Hypothalamus (tissue), 51 donors: ENCODE measurements at places on chromosomes 3 and 15.

- no peak for DNase-seq
Measured at GRCh38 chr3:16402451-16402850, 111.0 kb downstream of the RFTN1 start.

- no peak for DNase-seq
Measured at GRCh38 chr3:175111036-175111435, 251.9 kb downstream of the NAALADL2 start.

DNA sequence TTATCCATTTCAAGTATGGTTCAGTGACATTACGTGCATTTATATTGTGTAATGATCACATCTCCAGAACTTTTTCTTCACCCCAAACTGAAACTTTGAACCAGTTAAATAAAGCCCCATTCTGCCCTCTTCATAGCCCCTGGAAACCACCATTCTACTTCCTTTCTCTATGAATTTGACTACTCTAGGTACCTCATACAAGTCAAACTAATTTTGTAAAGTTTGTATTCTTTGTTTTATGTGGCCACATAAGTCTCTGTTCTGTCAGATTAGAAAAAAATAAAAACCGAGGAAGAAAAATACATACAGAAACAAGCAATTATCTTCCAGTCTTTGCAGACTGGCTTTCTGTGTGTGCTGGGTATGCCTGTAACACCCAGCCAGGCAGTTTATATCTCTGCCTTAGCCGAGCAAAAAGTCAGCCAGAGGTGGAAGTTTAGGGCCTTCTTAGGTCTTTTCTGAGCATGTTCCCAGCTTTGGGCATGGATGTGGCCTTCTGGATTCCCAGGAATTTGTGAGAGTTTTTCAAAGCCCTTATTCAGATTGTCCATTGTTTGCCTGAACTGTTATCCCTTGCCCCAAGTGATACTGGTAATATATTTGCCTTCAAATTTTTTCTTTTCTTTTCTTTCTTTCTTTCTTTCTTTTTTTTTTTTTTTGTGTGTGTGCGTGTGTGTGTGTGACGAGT, 6.0 kb upstream of the GRAMD1C start:
- no peak for DNase-seq

GRCh38 chr3:64625381-64625780, 62.4 kb downstream of the ADAMTS9 start:
- DNase-seq = no peak

DNA sequence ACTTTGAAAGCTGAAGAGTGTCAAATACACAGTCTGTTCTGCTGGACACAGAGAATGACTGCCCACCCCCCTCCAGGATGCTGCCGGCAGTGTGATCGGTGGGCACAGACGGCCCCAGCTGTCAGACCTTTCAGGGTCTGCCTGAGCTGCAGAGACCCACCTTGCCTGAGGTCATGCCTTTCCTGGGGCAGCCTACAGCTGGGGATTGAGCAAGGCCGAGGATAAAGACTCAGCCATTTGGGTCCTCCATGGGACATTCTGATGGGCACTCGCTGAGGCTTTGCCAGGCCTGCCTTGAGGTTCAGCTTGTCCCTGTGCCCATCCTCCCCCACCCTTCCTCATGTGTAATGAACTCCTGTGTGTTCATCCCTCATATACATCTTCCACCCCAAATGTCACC, 102.3 kb upstream of the SMAD3 start:
- DNase-seq = no peak

DNA sequence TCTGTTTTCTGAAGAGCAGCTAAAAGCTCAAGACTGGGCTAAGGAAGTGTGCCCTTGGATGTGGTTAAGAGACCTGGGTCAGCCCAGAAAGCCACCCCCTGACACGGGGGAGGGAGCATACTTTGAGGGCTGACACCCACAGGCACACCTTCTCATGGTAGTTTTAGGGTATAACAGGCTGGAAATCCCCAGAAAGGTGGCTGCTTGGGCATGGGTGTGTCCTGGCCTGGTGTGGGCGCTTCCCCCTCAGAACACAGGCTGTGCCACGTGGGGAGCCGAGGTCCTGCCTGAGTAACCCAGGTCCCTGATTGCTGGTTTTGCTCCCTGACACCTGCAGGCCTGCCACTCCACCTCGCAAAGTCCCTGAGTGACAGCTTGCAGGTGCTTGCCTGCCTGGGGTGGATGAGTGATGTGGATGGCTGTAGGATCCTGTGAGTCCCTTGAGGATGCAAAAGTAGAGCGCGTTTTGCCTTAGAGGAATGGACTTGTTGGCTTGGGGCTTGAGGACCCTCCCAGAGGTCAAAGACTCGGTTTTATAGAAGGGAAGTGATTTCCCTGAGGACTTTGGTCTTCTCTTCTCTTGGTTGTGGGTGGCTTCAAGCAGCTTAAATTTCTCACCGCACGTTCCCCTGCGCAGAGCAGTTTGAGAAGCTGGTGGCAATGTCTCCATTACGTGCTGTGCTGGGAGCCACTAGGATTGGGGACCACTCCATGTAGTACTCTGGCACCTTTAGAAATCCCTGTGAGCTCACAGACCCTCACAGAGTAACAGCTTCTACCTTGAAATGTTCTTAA, 94.4 kb downstream of the DNASE1L3 start:
- DNase-seq = no peak

DNA sequence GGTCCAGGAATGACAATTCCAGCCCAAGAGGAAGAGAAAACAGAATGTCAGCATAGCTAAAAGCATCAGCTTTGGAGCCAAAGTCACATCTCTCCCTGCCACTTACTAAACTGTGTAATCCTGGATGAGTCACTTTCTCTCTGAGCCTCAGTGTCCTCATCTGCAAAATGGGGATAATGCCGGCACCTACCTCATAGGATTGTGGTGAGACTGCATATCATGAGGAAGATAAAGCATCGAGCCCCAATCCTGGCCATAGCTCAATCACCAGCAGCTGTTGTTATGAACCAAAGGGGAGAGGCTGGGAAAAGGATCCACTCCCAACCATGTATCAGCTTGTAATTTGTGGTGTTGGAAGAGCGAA, 9.1 kb downstream of the SLC6A1 start:
- no peak for DNase-seq

DNA sequence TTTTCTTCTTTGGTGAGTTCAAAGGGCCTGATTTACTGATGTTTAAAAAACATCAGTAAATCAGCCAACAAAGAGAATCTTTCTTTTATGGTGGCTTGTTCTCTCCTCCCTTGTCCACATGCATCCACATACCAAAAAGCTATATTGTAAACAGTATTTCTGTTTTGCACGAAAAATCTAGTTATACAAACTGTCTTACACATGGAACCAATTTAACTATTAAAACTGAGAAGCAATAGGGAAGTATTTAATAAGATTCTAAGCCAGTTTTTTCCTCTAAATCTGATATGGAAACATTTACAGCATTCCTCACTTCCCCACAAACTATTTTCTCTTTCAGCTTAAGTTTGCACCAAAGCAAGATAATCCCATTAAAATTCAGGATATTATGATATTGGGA, 110.8 kb upstream of the ICE2 start:
- no peak for DNase-seq

GRCh38 chr3:55167586-55168317, 239.9 kb upstream of the LRTM1 start:
- no peak for DNase-seq

- DNase-seq = no peak
Measured at GRCh38 chr3:126127452-126127851, 43.5 kb upstream of the SLC41A3 start.

- DNase-seq = no peak
Measured at GRCh38 chr3:128466840-128467541, at the start of gene DNAJB8. Gene DNAJB8 (minus strand): TSS chr3:128466890. CDS start chr3:128463245, 3,645 bp downstream.

DNA sequence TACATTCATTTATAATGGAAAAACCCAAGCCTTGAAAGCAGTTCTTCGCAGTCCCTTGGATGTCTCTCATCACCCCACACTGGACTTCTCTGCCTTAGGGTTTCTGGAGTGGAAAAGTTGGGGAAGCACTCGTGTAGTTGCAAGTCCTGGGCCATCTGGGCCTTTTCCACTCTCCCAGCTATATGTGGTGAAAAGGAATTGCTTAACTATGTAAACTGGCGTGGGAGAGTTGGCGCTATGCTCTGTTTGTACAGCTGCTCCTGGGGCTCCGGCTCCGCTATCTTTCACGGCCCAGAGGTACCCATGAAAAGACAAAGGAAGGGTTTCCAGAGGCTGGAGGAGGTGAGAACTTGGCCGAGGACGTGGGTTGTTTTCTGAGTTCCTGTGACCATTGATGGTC, 81.1 kb upstream of the MYZAP start:
- DNase-seq = no peak

DNA sequence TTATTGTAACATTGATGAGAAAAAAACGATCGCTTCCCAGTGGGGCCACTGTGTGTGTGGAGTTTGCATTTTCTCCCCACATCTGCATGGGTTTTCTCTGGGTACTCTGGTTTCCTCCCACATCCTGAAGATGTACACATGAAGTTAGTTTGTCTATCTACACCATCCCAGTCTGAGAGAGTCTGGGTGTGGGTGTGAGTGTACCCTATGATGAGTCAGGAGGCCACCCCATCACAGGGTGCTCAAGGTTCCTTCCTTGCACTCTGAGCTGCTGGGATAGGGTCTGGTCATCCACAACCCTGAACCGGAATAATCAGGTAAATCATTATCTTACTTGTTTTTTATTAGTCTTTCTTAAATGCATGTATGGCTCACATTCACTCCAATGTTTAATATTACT, 457.1 kb downstream of the NTRK3 start:
- no peak for DNase-seq
